ENCODE measurements at places on chromosomes 7 and 10.

DNA sequence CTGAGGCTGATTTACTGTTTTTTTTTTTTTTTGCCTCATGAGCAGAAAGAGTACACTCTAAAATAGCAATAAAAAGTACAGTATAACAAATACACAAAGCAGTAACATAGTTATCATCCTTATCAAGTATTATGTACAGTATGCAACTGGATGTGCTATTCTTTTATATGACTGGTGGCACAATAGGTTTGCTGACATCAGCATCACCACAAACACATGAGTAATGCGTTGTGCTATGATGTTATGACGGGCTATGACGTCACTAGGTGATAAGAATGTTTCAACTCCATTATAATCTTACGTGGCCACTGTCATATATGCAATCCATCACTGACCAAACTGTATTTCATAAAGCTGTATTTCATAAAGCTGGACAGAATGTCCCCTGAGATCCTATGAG lies 189.2 kb upstream of the GLI3 start:
- no peak for DNase-seq

DNA sequence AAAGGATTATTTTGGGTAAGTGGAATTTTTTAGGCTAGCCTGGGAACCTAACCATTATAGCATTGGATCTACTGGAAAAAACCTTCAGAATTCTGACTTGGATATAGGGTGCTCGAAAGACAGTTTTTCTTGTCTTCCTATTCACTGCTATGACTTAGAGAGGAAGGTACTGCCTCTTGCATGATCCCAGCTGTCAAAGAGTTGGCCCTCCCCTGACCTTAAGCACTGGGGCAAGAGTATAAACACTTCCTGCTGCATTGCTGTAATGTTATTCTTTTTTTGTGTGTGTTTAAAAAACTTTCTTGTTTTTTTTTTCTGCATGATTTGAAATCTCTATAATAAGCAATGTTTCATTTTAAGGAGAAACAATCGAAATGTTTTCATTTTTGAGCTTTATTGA lies 113.0 kb downstream of the LRMDA start:
- no peak for DNase-seq

GRCh38 chr10:88926566-88927415 lies 25.8 kb downstream of the ACTA2 start:
- peak; percentile 94 for DNase-seq

- no peak for DNase-seq
Measured at GRCh38 chr10:117710181-117710798, 167.7 kb downstream of the EMX2 start.

- no peak for DNase-seq
Measured at GRCh38 chr7:33816106-33816505, 89.2 kb upstream of the BMPER start.

GRCh38 chr7:30322271-30323005 lies 38.0 kb downstream of the ZNRF2 start:
- DNase-seq = peak; percentile 14

- DNase-seq = peak; percentile 66
Measured at GRCh38 chr7:5494683-5495561, 71.3 kb upstream of the TNRC18 start.

DNA sequence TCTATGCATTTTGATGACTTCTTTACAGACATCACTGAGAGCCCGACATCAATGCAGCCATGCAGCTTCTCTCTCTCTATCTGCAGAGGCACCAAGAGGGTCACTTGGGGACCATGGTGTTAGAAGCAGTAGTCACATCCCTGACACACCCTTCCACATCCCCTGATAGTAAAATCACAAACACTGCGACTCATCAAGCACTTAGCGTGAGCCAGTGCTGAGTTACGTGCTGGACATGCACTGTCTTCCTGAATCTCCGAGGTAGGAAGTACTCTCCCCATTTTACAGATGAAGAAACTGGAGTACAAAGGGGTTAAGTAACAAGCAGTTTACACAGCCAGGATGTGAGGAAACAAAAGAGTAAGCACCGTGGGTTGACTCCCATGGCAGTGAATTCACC lies 109.2 kb downstream of the OSBPL3 start:
- DNase-seq = no peak

DNA sequence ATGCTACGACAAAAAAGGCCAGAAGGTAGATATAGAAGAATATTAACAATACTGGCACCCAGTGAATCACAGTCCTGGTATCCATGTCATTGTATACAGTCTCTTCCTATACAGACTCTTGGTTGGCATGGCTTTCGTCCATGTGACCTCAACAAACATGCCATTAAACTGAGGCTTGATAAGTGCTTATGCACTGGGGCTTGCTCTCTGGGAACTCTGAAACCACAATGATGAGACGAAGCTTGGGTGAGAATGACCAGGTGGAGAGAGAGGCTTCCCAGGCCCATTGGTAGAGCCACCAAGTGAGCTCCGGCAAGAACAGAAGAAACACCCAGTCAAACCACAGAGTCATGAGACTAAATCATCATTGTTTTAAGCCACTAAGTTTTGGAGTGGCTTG lies 33.2 kb downstream of the PNPLA8 start:
- DNase-seq = no peak

GRCh38 chr7:84249656-84250055 lies 55.1 kb upstream of the SEMA3A start:
- no peak for DNase-seq

GRCh38 chr10:116457488-116457887 lies 29.8 kb downstream of the PNLIPRP3 start:
- no peak for DNase-seq

- peak; percentile 52 for DNase-seq
Measured at GRCh38 chr7:134724606-134725005, 54.8 kb upstream of the CALD1 start.

GRCh38 chr7:140898786-140899536 lies 25.8 kb downstream of the BRAF start:
- no peak for DNase-seq

DNA sequence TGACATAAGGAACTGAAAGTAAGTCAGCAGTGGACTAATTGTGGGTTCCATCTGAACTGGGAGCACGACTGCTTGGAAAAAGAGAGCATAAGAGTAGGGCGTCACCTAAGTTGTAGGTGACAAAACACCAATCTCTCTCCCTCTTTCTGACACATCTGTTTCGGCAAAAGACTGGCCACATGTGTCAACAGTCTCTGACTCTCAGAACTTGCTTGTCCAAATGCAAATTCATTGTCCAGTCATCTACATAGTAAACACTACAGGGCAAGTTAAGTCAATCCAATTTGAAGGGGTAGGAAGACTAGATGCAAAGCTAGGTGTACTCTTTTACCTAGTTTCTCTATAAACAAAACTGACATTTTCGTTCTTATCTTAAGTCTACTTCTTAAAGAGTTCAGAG lies 87.7 kb downstream of the ZNF438 start:
- DNase-seq = no peak
